Omental fat pad (tissue), 4 donors: ENCODE measurements at places on chromosomes 3 and 15. TPM values are rescaled to one million over a fixed set of nuclear protein-coding genes. Genes with fewer than 3 reads are reported as not detected.

DNA sequence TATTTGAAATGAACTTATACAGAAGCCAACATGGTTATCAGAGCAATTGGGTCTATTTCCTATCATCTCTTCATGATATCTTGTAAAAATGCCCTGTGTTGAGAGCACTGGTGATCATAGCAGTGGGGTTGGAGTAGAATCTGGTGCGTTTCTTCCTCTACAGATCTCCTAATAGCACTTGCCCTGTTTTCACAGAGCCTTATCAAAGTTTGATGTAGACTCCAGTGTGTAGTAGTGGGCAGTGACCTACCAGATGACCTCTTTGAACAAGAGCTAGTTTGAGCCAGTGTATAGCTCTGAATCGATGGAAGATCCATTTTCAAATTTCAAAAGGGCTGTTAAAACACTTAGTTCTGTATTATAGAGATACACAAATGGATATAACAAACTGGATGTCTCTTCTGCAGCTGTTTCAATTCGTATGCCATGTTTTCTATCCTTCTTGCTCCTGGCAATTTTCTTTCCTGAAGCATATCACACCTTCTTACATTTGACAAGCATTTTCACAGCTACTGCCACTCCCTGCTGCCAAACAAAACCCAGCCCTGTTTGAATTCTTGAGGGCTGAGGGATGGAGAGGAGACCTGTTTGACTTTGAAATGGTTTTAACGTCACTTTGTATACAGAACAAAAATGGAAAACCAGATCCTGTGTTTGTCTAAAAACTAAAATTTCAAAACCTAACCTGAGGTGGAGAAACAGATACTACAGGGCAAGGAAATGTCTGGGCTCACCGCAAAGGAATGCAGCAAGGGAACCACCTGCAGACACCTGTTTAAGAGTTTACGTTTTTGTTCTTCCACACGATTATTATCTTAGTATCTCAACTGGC, 354.5 kb upstream of the TPRG1 start:
- DNase-seq: no peak

DNA sequence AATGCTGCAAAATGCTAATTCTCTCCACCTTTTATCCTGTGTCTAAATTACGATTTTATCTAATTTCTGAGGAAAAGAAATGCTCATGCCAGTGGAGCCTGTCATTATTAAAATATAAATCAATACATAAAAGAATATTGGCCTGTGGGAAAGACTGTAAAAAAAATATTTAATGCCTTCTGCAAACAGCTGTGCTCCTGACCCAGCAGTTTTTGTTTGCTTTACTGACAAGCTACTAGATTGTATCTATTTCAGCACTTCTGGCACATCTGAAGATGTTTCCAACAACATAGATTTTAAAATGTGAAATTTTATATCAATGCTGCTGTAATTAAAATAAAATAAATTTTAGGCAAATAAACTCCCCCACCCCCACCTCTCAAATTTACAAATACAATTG, 493.6 kb upstream of the AGTR1 start:
- no peak for DNase-seq

DNA sequence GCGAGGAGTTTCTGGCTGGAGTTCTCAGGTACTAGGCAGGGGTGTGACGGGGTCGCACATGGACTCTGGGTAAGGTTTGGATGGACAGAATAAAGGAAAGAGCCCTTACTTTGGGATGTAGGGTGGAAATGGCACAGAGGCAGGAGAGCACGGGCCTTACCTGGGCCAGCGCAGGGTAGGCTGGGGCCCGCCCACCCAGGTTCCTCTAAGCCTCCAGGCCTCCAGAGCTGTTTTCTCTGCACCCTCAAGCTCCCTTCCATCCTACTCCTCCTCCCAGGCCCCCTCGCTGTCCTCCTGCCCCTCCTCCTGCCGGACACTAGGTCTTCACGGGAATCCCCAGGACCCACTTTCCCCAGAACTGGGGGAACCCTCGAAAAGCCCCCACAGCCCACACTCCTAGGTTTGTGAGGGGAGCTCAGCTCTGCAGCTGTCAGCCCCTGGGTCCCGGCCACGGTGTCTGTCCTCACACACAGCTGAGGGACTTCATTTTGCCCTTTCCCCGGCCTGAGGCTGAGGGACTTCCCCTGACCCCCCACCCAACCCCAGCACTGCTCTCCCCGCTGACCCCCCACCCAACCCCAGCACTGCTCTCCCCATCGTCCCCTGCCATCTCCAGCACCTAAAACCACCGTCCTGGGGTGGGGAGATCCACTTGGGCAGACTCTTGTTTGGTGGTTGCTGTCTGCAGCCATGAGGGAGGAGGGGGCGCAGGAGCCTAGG, 53.0 kb upstream of the PCSK6 start:
- DNase-seq: no peak

Gene PTX3
- 727 TPM for total RNA-seq

DNA sequence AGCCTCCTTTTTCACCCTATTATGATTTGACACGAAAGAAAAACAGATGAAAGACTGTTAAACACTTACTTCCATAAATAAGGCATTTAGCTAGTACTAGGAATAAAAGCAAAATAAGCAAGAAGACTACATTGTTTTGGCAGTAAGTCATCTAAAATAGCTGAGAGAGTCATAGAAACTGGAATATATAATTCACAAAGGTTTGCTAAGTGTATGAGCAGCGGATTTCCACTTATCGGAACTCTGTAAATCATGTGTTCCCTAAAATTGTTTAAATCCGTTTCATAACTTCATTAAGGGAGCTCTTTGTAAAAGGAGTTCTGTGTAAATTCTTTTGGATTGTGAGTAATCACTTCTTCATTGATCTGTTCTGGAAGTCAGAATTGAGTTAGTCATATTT, 202.5 kb upstream of the CBLB start:
- DNase-seq: no peak

GRCh38 chr3:10205451-10206165, 40.9 kb downstream of the IRAK2 start:
- no peak for DNase-seq

Gene PTPN9
- 16.5 TPM for total RNA-seq

Gene COLQ
- 2.5 TPM for total RNA-seq

- DNase-seq: no peak
Observed at GRCh38 chr3:193271101-193271840, 30.2 kb downstream of the PLAAT1 start.

Gene PIGBOS1
- 8.2 TPM for total RNA-seq

Gene AADAC
- total RNA-seq: 22.2 TPM

- DNase-seq: no peak
Observed at GRCh38 chr3:48756640-48757039, 39.6 kb upstream of the IP6K2 start.

GRCh38 chr3:20316238-20316637, 130.2 kb upstream of the SGO1 start:
- no peak for DNase-seq

GRCh38 chr3:24850245-24850644, 355.6 kb upstream of the THRB start:
- DNase-seq: no peak
